Activated CD4-positive, alpha-beta T cell treated with anti-CD3 and anti-CD28 coated beads, Interleukin-2, amount 50 U/mL, for 4 hours (primary cell): ENCODE measurements at places on chromosomes 2 and 18.
A peak's percentile ranks its signal among the peaks of the same experiment; 100 is the strongest.

GRCh38 chr2:212777020-212777491 is 238.5 kb upstream of the ERBB4 start:
- DNase-seq: no peak

DNA sequence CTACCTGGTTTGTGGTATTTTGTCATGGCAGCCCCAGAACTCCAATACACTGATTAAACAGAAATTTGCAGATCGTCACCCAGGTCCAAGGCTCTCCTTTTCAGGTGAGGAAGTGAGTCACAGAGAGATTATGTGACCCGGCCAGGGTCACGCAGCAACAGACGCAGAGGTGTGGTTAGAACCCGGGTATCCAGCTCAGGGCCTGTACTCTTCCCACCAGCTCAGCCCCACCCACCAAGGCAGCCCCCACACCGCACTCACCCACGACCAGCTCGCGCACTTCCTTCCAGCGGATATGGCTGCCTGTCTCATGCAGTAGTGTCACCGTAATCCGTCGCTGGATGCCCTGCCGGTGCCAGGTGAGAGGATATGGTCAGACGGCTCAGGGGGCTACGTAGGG is 48.1 kb downstream of the AQP12A start:
- DNase-seq: peak; percentile 20

DNA sequence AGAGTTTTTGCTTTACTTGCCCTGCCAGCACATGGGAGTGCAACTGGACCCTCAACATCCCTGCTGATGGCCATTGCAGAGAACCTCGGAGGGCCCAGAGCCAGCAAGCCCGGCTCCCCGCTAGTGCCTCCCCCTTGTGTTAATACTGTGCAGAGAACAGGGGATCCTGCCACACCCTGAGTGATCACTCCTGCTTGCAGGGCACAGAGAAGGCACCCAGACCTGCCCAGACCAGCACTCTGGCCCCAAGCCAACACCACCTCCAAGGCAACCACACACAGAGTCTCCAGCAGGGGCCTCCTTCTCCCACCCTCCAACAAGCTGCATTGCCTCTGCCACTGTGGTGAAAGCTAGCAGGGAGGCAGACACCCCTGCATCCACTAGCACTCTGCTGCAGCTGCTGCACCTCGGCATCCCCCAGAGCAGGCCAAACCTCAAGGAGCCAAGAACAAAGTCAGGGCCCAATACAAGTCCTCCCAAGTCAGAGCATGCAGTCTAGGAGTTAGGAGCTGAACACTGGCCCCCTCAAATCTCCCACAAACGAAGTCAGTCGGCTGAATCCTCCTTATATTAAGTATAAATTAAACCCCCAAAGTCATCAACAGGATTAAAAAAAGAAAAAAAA is 157.7 kb downstream of the CCDC178 start:
- no peak for DNase-seq

DNA sequence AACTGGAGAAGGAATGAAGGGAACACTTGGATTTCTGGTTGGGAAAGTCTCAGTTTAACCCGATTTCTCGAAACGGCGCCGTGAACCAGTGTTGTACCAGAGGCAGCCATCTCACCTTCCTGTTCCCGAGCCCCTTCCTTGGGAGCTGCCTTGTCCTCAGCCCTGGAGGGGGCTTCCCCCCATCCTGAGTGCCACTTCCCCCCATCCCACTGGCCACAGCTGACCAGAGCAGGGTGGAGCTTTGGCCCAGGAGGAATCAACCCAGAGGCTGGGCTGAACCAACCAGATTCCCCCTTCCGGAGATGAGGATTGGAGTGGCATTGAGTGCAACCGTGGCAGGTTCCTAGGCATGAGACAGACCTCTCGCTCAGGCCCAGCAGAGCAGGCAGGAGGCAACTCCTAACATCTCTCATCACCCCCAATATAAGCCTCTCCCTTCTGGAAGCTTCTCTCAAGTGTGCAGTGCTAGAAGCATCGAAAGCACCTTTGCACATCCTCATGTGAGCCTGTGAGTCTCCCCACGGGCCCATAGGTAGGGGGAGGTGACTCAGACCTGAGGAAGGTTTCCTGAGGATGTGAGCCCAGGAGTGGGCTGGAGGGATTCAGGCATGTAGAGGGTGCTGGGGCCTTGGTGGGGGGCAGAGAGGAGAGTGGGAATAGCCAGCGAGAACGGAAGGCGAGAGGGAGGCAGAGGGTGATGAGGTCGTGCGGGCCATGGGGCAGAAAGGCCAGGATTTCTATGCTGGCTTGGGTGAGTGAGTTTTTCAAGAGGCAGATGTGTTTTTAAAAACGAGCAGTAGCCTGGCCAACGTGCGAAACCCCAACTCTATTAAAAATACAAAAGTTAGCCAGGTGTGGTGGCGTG is 11.9 kb downstream of the NGEF start:
- DNase-seq: no peak

GRCh38 chr2:21198637-21199036 is 74.9 kb downstream of the TDRD15 start:
- DNase-seq: no peak

DNA sequence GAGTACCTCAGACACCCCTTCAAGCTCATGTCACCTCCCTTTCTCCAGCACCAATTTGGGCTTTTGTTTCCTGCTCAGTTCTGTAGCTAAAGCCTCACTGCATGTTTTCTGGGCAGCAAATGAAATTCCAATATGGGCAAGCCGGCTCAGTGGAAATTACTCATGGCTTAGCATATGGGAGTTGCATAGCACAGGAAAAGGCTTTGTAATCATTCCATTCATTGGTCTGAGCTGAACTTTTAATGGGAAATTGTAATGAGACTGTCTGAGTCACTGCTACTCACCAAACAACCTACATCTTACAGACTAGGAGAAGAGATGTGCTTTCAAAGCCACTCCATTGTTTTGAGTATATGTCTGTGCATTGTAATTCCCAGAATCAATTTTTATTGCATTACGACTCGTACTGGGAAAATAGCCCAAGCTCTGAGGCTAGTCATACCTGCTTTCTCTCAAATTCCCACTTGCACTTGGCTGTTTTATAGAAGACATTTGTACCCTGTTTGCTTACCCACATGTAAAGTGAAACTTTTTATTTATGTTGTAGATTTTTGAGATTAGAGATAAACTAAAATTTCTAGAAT is 139.5 kb upstream of the LRATD1 start:
- DNase-seq: no peak

DNA sequence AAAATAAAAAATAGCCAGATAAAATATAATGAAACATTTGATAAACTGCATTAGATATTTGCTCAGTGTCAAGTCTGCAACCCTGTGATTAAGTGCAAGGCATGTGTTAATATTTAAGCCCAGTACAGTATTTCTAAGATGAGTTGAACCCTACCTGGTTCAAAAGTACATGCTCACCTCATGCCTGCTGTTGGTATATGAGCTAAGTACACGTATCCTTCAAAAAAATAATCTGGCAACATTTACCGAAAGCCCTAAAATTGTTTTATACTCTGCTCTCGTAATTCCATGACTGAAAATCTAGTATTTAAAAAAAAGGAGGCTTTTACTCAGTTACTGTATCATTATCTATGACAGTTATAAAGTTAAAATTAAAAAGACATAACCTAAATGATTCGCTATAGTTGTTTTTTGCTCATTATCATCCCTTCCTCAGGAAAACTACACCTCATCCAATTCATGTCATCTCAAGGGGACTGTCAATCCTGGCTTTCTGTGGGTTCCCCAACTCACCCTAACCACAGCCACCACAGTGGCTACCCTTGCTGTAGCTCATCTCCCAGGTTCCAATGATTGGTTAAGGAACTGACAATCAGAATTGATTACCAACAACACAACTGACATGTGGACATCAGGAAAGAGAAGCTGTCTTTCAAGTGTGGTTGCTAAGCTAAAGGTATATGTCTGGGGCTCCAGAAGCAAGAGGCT is 10.6 kb downstream of the TLK1 start:
- no peak for DNase-seq
